ENCODE measurements at places on chromosomes 3 and 15. TPM values are rescaled to one million over a fixed set of nuclear protein-coding genes. Genes with fewer than 3 reads are reported as not detected.

The CELSR3 gene
- total RNA-seq: 26.7 TPM

DNA sequence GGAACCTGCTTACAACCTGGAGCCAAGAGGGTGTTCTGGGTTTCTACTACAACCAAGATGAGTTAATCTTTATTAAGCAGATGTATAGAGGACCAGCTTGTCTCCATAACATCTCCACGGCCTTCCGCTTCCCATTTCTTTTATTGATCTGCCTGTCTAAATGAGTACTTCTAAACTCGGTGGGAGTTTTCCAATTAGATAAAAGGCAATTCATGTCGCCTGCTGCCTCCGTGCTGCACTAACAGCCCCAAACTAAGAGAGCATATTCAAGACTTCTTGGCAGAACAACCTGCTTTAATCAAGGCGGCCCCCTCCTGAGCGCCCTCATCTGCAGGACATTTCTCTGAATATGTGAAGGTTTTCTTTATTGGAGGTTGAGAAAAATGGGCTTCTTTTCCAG is 270.1 kb downstream of the PDCD6IP start:
- DNase-seq: no peak

DNA sequence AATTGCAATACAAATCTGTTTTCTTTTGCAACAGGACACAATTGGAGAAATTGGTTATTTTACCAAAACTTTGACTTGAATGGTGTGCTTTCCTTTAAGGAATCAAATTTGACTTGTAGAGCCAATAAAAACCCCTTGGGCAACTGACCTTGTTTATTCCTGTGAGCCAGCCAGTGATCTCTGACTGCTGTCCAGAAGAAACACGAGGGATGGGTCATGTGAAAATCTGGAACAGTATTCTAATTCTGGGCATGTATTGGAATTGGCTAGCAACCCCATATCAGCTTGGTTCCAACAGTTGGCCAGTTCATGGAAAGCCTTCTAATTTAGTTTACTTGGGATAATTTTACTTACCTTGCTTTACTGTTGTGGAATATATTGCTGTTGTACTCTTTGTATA is 19.1 kb upstream of the HHATL start:
- DNase-seq: no peak

DNA sequence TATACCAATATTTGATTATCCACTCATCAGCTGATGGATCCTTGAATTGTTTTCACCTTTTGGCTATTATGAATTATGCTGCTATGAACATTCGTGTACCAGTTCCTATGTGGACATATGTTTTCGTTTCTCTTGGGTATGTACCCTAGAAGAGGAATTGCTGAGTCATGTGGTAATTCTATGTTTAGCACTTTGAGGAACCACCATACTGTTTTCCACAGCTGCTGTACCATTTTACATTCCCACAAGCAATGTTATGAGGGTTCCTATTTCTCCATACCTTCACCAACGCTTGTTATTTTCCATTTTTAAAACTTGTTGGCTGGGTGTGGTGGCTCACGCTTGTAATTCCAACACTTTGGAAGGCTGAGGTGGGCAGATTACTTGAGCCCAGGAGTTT is 62.9 kb downstream of the RPLP1 start:
- DNase-seq: no peak

DNA sequence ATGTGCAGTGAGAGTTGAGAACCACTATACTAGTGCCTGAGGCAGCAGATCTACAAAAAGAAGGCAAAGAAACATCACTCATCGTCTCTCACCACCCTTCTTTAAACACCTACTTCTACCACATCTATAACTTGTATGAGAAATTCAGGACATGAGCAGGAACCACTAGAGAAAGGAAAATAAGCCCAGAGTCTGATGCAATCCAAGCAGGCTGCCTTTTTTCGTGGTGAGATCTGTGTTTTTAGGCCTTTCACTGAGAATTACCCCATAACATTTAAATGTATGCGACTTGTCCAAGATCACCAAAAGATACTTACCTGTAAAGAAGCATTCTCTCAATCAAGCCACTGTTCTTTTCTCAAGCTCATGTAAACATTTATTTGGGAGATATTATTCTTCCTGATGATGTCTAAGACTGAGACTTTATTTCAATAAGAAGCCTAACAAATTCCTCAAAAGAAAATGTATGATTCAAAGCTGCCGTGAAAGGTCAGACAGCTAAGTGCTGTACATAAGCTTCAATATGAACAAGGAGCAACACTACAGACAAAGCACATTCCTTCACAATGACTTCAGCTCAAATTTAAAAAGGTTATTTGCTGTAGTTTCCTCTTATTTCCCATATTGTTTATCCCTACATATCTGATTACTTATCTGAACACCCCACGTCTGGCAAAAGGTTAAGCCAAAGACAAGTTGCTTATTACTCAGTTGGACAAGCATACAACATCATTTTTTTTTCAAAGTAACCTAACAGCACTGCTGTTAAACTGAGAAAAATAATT is 16.5 kb downstream of the SPICE1 start:
- no peak for DNase-seq

DNA sequence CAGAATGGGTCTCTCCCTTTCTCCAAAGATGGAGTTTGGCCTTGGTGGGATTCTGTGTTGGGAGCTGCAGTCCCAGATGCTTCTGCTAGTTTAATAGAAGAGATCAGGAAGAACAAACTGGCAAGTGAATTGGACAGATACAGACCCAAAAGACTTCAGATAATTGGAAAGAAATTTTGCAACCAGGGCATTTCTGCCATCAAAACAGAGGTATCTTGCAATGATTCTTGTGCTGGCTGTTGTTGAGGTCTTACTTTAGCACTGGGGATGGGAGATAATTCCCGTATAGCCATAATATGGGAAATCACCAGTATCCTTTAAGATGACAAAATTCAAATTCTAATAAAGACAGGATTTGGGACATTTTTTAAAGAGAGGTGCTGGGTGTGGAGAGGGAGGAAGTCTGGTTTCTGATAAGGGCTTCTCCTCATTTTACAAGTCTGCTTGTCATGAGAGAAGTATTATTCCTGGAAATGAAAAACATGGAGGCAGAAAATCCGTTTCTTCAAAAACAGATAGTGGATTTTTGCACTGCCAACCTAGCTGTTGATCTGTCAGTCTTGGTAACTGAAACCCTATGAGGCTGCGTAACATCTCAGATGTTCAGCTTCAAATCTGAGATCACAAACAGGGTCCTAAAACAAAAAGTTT is 40.1 kb downstream of the FNDC3B start:
- no peak for DNase-seq

DNA sequence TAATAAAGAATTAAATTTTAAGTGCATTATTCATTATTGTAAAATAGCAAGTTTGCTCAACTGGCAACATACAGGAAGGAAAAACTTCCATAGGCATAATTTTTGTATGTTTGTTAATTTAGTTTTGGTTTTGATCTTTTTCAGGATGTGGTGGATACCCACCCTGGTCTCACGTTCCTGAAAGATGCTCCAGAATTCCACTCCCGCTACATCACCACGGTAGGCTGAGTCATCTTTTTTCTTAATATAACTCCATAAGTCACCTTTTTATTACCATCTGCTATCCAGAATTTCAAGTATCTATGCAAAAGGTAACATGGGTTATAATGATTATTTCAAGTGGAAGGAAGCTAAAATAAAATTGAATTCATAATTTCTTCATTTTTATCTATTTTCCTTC is 104.8 kb downstream of the PPP2R3A start:
- no peak for DNase-seq

DNA sequence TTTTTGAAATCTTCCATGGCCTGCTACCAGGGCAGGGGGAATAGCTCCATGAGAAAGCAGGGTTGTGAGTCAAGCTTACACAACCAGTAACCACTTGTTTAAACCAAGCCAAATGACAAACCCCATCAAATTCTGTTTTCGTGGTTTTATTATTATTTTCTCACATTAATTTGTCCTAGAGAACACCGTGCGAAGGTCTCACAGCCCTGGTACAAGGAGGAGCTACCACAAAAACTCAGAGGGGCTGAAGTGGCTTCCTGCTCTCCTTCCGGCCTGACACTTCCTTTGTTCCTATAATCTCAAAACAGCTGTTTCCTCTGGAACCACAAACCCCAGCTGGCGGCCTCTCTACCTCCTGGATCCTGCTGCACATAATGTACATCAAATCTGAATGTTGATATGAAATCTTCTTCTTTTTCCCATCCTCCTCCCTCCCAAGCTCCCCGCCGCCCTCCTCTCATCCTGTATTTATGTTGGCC is 375.9 kb downstream of the MCTP2 start:
- no peak for DNase-seq
